ENCODE measurements at places on chromosomes 4 and X.

- DNase-seq = no peak
Observed at GRCh38 chr4:87360338-87360935, 30.6 kb downstream of the HSD17B11 start.

- DNase-seq = no peak
Observed at GRCh38 chr4:82043081-82043808, 330.5 kb downstream of the HNRNPD start.

- no peak for DNase-seq
Observed at GRCh38 chrX:153463031-153463430, 7.3 kb downstream of the HAUS7 start.

DNA sequence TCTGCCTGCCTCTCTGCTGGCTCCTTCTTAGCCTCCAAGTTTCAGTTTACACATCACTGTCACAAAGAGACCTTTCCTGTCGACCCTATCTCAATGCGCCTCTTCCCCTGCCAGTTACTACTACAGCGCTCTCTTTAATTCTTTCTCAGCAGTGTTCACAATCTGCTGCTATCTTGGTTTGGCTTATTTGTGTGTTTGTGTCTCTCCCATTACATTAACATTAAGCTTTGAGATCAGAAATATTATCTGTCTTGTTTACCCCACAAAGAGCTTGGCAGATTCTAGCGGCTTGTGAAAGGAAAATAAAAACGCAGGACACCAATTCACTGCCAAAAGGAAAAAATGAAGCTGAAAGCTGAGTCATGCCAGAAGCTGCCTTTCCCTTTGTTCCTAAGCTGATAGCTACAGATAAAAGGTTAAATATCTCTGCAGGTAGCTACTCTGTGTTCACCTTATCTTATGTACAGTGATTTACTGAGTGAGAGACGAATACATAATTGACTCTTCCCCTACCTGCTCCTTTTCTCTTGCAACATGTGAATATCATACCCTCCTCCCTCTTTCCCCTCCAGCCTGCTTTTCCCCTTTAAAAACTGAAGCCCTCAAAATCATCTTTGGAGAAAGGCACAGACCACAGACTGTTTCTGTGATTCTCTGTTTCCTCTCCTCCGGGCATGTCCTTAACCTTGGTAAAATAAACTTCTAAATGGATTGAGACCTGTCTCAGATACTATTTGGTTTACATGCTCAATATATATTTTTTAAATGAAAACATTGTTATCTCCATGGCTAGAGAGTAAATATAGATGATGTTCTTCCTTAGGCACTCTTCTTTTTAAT is 19.3 kb upstream of the SLC9A7 start:
- DNase-seq = no peak

- DNase-seq = no peak
Observed at GRCh38 chrX:102832661-102833060, 104.4 kb upstream of the RAB40AL start.

- DNase-seq = no peak
Observed at GRCh38 chr4:7167706-7168105, 24.6 kb upstream of the SORCS2 start.
